ENCODE measurements at places on chromosomes 16 and 17. TPM values are rescaled to one million over a fixed set of nuclear protein-coding genes. Genes with fewer than 3 reads are reported as not detected.

The KRTAP3-2 gene
- total RNA-seq: not detected

The ABCA9 gene
- total RNA-seq: 13.0 TPM

The KRT25 gene
- not detected for total RNA-seq

The TBC1D28 gene
- total RNA-seq: not detected

The TERB1 gene
- not detected for total RNA-seq

- H3K36me3 ChIP-seq: no peaks in the 10 kb centered on the region
- no peaks in the 10 kb centered on the region for H3K27me3 ChIP-seq
Observed at GRCh38 chr17:10059684-10060211, 138.7 kb downstream of the GAS7 start.

- H3K27me3 ChIP-seq: peaks cover 54% of the 10 kb centered on the region
- H3K4me3 ChIP-seq: no peak overlapping the region
- no peaks in the 10 kb centered on the region for H3K4me1 ChIP-seq
- no peaks in the 10 kb centered on the region for H3K36me3 ChIP-seq
Observed at GRCh38 chr17:73492821-73493814, 151.1 kb downstream of the SDK2 start.

GRCh38 chr17:5631958-5632590 lies 47.8 kb upstream of the NLRP1 start:
- DNase-seq: no peak
- peaks cover 95% of the 10 kb centered on the region for H3K27me3 ChIP-seq
- no peak overlapping the region for H3K27ac ChIP-seq
- no peaks in the 10 kb centered on the region for H3K36me3 ChIP-seq

DNA sequence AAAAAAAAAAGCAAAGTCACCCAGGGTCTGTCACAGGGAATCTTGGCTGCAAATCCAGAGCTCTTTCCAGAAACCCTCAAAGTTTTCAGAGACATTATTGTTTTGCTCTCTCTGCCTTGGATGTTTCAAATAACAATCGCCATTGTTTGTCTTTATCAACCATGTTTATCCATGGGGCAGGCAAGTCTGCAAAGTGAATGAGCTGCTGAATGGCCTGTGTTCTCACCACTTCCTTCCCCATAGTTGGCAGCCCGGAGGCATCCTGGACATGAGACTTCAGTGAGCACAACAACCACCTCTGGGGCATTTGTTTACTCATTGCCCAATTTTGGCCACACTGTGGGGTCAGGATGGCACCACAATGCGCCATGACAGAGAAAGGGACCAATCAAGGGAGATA lies 53.1 kb upstream of the USP7 start:
- no peaks in the 10 kb centered on the region for H3K4me1 ChIP-seq
- no peak overlapping the region for H3K27ac ChIP-seq
- DNase-seq: no peak
- no peaks in the 10 kb centered on the region for H3K36me3 ChIP-seq
- no peak overlapping the region for H3K4me3 ChIP-seq

- no peak overlapping the region for H3K4me3 ChIP-seq
- H3K27me3 ChIP-seq: peaks cover 22% of the 10 kb centered on the region
- no peak overlapping the region for H3K27ac ChIP-seq
Observed at GRCh38 chr17:21381076-21381706, 5.0 kb downstream of the KCNJ12 start.

DNA sequence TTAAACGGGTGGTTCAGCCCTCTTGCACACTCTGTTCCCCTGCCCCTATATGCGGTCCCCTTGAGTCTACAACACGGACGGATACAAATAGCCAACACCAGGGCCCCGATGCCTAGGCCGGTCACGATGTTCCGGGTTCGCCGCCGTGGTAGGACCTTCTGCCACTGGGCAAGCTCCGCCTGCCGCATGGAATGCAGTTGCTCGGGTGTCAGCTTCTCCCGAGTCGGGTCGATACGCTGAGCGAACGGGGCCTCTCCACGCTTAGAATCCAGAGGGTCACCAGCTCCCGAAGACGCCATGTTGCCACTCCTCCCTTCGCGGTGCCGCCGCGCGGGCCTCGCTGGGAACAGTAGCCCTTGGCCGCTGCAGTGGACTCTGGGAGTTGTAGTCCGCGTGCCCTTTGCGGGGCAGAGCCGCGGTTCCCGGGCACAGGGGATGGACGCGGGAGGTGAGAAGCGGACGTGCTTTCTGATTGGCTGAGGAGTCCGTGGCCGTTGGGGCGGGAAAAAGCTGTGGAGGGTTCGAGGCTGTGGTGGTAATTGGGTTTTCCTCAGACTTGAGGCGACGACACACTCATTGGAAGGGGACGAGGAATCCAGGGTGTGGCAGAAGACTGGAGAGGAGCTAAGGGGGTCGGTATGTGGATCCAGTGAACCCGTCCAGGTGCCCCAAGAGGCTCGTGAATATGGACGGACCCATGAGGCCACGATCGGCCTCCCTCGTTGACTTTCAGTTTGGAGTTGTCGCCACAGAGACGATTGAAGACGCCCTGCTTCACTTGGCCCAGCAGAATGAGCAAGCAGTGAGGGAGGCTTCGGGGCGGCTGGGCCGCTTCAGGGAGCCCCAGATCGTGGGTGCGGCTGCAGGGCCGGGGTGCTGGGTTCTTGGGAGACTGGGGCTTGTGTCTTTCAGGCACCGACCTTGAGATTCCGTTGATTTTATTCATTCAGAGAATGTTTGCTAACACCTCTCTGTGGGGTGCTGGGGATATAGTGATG lies at the start of the genes CNTD1 and COA3:
TSS of gene CNTD1 (plus strand) at position 479 of the 998 bp plus-strand sequence. CDS start at position 686, 207 bp downstream.
TSS of gene COA3 (minus strand) at position 322 of the 998 bp plus-strand sequence. CDS start at position 299, 23 bp downstream.
- H3K36me3 ChIP-seq: peaks cover 11% of the 10 kb centered on the region
- H3K27me3 ChIP-seq: no peaks in the 10 kb centered on the region
- peaks cover 27% of the 10 kb centered on the region for H3K4me1 ChIP-seq
- peak within 1 kb of the TSS; percentile 89 for H3K4me3 ChIP-seq

DNA sequence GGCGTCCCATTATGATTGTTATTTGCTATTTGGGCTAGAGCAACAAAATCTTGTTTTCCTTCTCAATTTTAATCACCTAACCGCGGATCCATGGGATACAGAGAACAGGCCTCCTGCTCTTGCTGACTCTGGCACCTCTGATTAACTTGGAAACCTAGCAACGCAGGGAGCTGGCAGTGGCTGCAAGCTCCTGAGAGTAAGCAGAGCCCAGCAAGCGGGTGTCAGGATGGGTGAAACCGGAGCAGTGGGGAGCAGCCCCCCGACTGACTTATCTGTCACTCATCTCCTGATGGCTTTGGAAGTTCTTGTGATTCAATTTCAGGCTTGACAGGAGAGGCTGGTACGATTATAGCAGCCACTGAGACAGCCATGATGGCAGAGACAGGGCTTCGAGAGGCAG lies 45.5 kb upstream of the CDC42EP4 start:
- peaks cover 48% of the 10 kb centered on the region for H3K4me1 ChIP-seq
- H3K36me3 ChIP-seq: no peaks in the 10 kb centered on the region
- peak; percentile 45 for DNase-seq
- peak overlapping the region; percentile 82 for H3K27ac ChIP-seq

- no peaks in the 10 kb centered on the region for H3K27me3 ChIP-seq
- no peak overlapping the region for H3K4me3 ChIP-seq
- no peaks in the 10 kb centered on the region for H3K36me3 ChIP-seq
- DNase-seq: no peak
- no peak overlapping the region for H3K27ac ChIP-seq
- H3K4me1 ChIP-seq: peaks cover 5% of the 10 kb centered on the region
Observed at GRCh38 chr16:57132470-57132869, 40.1 kb downstream of the CPNE2 start.

GRCh38 chr16:70689970-70690891 lies 4.4 kb upstream of the MTSS2 start:
- H3K27me3 ChIP-seq: no peaks in the 10 kb centered on the region
- peaks cover 96% of the 10 kb centered on the region for H3K4me1 ChIP-seq
- DNase-seq: no peak
- H3K36me3 ChIP-seq: no peaks in the 10 kb centered on the region

- no peak for DNase-seq
- H3K36me3 ChIP-seq: no peaks in the 10 kb centered on the region
- no peaks in the 10 kb centered on the region for H3K27me3 ChIP-seq
- no peak overlapping the region for H3K4me3 ChIP-seq
- no peak overlapping the region for H3K27ac ChIP-seq
- H3K4me1 ChIP-seq: peaks cover 8% of the 10 kb centered on the region
Observed at GRCh38 chr17:65936013-65936412, 255.9 kb downstream of the CEP112 start.

- H3K4me1 ChIP-seq: no peaks in the 10 kb centered on the region
- no peak overlapping the region for H3K4me3 ChIP-seq
- H3K27me3 ChIP-seq: no peaks in the 10 kb centered on the region
- no peak for DNase-seq
- no peak overlapping the region for H3K27ac ChIP-seq
Observed at GRCh38 chr17:54944796-54945195, 23.7 kb downstream of the COX11 start.

GRCh38 chr16:16188827-16189226 lies 34.5 kb downstream of the ABCC6 start:
- H3K27ac ChIP-seq: no peak overlapping the region
- H3K36me3 ChIP-seq: no peaks in the 10 kb centered on the region
- H3K4me1 ChIP-seq: no peaks in the 10 kb centered on the region
- H3K4me3 ChIP-seq: no peak overlapping the region

- H3K36me3 ChIP-seq: no peaks in the 10 kb centered on the region
- peak overlapping the region; percentile 73 for H3K4me3 ChIP-seq
- H3K27ac ChIP-seq: peak overlapping the region; percentile 98
- DNase-seq: peak; percentile 86
- H3K4me1 ChIP-seq: peaks cover 46% of the 10 kb centered on the region
- H3K27me3 ChIP-seq: no peaks in the 10 kb centered on the region
Observed at GRCh38 chr17:50944054-50944901, 78.1 kb upstream of the TOB1 start.

DNA sequence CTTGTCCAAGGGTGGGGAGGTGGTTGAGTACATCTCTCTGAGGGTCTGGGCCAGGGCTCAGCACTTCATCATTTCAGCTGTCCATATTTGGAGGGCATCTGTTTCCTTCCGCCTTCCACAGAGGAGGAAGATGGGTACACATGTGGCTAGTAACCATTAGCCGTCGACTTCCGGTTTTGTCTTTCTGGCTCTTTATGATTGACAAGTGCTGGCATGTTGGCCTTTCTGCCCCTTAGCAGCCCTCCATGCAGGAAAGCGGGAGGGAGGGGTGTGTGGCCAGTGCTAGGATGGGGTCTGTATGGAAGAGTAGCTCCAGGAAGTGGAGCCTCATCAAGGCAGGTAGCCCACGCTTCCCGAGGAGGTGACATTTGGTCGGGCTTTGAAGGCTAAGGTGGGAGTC lies 69.6 kb downstream of the RAI1 start:
- no peak overlapping the region for H3K4me3 ChIP-seq
- DNase-seq: no peak
- H3K27ac ChIP-seq: peak overlapping the region; percentile 89
- H3K4me1 ChIP-seq: peaks cover 88% of the 10 kb centered on the region

GRCh38 chr16:48133455-48134211 lies 22.2 kb downstream of the ABCC12 start:
- no peak overlapping the region for H3K27ac ChIP-seq
- H3K36me3 ChIP-seq: no peaks in the 10 kb centered on the region
- H3K4me3 ChIP-seq: no peak overlapping the region

GRCh38 chr16:74107795-74108610 lies 188.6 kb upstream of the PSMD7 start:
- H3K4me1 ChIP-seq: no peaks in the 10 kb centered on the region
- no peak overlapping the region for H3K27ac ChIP-seq
- no peak for DNase-seq
- H3K36me3 ChIP-seq: no peaks in the 10 kb centered on the region

DNA sequence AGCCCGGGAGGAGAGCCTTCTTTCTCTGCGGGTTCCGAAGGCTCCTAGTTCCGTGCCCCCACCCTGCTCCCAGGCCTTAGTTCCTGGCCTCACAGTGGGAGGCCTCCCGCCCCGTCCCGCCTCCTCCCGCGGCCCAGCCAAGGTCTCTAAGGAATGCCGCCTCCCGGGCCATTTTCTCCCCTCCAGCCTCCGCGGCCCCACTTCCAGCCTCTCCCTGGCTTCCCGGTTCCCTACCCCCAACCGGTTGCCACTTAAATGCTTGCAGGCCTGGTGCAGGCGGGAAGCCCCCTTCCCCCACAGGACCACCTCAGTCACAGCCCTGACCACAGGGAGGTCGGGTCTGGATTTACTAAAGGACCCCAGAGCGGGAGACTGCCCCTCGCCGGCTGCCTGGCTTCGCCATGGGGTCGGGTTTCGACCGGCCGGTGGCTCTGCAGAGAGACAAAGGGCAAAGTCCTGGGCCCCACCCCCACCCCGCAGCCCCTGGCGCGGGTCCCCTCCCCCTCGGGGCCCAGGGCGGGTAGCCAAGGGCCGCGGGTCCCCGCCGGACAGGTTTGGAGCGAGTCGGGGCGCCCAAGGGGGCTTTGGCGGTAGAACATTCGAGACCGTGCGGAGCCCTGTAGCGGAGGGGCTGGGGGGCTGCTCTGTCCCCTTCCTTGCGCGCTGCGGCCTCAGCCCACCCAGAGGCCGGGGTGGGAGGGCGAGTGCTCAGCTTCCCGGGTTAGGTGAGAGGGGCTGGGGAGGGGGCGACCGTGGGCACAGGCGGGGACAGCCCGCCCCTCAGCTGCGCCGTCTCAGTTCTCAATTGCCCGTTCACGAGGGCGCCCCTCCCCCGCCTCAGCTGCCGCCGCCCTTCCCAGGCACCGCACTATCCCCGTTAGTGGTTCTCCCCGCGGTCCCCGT lies 16.4 kb downstream of the IGF2BP1 start:
- no peak for DNase-seq
- no peak overlapping the region for H3K27ac ChIP-seq
- H3K4me1 ChIP-seq: peaks cover 5% of the 10 kb centered on the region
- peaks cover 100% of the 10 kb centered on the region for H3K27me3 ChIP-seq
- H3K4me3 ChIP-seq: no peak overlapping the region

- no peak overlapping the region for H3K4me3 ChIP-seq
- H3K27me3 ChIP-seq: no peaks in the 10 kb centered on the region
- peaks cover 26% of the 10 kb centered on the region for H3K4me1 ChIP-seq
- H3K36me3 ChIP-seq: peaks cover 2% of the 10 kb centered on the region
- DNase-seq: no peak
Observed at GRCh38 chr17:76293106-76293505, 15.0 kb downstream of the QRICH2 start.

DNA sequence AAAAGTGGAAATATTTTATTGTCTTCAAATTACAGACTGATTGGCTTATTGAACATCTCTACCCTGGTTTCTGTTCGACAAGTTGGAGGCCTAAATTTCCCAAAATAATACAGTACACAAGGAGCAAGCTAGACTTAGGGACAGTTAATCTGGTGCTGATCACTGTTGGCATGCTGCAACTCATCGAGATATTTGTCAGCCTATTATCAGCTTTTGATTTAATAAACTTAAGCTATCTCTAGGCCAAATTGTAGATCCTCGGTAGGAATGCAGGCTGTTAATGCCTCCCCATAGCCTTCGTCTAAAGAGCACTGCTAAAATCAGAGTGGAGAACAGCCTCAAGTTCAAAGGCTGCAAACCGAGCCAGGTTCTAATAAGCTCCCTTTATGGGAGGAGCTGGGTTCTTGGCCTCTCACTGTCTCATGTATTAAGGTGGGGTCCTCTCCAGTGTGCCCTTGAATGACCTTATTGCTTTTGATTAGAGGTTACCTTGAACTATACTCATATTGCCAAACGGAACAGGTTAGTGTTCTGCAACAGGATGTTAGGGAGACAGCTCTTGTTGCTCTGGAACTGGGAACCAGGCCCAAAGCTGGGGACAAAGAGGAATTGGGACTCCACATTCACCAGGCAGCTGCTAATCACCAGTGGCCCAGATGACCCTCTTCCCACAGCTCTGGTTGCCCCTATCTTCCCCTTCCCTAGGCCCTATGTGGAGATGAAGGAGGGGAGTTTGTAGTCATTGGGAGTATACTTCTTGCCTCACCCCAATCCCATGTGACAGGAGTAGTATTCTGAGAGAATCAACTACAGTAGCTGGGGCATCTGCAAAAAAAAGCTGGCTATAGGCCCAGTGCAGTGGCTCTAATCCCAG lies 69.5 kb upstream of the NOL11 start:
- peaks cover 32% of the 10 kb centered on the region for H3K4me1 ChIP-seq
- H3K27ac ChIP-seq: peak overlapping the region; percentile 69
- no peaks in the 10 kb centered on the region for H3K36me3 ChIP-seq
- no peak for DNase-seq
- H3K4me3 ChIP-seq: no peak overlapping the region
- no peaks in the 10 kb centered on the region for H3K27me3 ChIP-seq

- no peaks in the 10 kb centered on the region for H3K27me3 ChIP-seq
- H3K4me1 ChIP-seq: peaks cover 4% of the 10 kb centered on the region
- DNase-seq: no peak
Observed at GRCh38 chr17:75557075-75557851, 30.3 kb upstream of the MYO15B start.

Data from left ventricle myocardium inferior (tissue), 1 donor.